ENCODE measurements at places on chromosomes 1 and 21.

GRCh38 chr1:82534996-82535395 is 734.3 kb downstream of the ADGRL2 start:
- no peak for DNase-seq

DNA sequence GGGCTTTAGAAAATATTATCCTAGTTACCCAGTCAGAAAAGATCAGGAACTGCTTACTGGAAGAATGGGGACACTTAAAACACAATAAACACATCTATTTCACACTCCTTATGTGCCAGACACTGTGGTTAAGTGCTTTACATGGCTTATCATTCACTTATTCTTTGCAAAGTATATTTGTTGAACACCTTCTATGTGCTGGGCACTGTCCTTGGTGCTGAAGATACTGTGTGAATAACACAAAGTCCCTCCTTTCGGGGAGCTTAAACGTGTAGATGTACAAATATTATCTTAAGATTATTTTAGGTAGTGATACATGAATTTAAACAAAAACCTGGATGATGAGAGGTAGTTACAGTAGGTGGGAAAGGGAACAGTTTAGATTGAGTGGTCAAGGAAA is 169.3 kb downstream of the ST6GALNAC5 start:
- DNase-seq = peak; percentile 6

- DNase-seq = no peak
Observed at GRCh38 chr1:149978547-149979023, 31.9 kb downstream of the OTUD7B start.

GRCh38 chr21:44299085-44299457 is 782 bp upstream of the PFKL start:
- peak; percentile 10 for DNase-seq

DNA sequence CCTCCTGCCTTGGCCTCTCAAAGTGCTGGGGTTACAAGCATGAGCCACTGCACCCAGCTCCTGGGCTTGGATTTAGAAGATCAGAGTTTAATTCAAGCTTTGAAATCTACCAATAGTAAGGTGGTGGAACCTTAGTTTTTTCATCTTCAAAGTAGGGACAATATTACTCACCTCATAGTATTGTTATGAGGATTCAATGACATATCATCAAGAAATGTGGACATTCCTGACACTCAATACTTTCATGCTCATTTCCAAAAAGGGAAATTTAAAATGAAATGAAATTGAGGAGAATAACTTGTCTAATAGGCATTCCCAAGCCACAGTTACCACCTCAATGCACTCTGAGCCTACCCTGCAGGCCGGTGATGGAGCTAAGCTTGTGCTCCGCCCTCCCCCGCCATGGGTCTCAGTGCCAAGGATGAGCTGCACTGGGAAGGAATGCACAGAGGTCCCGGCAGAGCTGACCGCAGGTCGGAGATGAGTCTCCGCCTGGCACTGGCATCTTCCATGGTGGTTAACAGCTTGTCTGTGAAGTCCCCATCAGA is 56.5 kb upstream of the BCAR3 start:
- no peak for DNase-seq

GRCh38 chr1:63858153-63858552 is 84.3 kb downstream of the ROR1 start:
- DNase-seq = no peak

- DNase-seq = no peak
Observed at GRCh38 chr1:231523816-231524215, 4.7 kb upstream of the TSNAX start.

All from activated CD4-positive, alpha-beta T cell treated with anti-CD3 and anti-CD28 coated beads, Interleukin-2, Interleukin-4, amounts not matched to agents 100 ng/mL and 50 ng/mL, durations not matched to agents 16 hours and 8 hours (primary cell).